ENCODE measurements at places on chromosomes 1 and 21. TPM values are rescaled to one million over a fixed set of nuclear protein-coding genes. Genes with fewer than 3 reads are reported as not detected.

LCE2C gene
- total RNA-seq, result not detected

OR2L13 gene
- not detected for total RNA-seq

OSBPL9 gene
- total RNA-seq, result 79.6 TPM

PAPPA2 gene
- total RNA-seq, result 15.4 TPM

TIE1 gene
- total RNA-seq, result 9.2 TPM

UHMK1 gene
- 105 TPM for total RNA-seq

SPAG17 gene
- 0.05 TPM for total RNA-seq

RNU1-4 gene
- under 0.01 TPM for total RNA-seq

CNKSR1 gene
- 0.30 TPM for total RNA-seq

TEX38 gene
- not detected for total RNA-seq

Data from smooth muscle cell of the umbilical artery (primary cell).